ENCODE measurements at places on chromosomes 7 and 10.

DNA sequence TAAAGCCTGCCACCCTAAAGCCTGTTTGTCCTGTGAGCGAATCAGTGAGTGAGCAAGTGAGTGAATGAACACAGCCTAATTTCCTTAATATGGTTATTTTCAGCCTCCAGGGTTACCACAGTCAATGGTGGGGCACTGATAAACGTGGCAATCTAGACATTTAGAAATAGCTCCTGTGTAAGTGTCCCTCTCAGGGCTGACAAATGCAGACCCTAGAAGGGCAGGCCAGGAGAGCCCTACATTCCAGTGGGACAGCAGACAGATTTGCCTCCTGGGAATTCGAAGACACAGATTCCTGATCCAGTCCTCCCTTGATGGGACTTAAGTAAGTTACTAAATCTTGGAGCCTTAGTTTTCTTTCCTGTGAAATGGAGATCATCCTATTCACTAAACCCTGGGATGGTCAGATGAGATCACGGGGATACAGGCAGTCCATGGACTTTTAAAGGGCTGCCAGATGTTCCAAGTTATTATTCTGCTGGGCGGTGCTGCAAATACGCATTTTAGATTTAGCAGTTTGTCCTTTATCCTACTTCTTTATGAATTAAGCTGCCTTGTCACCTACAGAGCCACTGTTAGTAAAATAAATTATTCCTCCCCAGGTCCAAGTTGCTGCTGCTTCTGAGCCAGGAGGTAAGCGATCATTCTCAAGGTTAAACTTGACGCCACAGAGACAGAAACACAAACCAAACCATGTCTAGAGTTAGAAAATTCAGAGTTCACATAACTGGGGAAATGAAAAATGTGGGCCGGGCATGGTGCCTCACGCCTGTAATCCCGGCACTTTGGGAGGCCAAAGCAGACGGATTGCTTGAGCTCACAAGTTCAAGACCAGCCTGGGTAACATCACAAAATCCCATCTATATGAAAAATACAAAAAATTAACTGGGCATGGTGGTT lies 54.8 kb upstream of the TM9SF3 start:
- DNase-seq = no peak

- DNase-seq = no peak
These were observed 73.9 kb downstream of the AMZ1 start for GRCh38 chr7:2761801-2762497.

DNA sequence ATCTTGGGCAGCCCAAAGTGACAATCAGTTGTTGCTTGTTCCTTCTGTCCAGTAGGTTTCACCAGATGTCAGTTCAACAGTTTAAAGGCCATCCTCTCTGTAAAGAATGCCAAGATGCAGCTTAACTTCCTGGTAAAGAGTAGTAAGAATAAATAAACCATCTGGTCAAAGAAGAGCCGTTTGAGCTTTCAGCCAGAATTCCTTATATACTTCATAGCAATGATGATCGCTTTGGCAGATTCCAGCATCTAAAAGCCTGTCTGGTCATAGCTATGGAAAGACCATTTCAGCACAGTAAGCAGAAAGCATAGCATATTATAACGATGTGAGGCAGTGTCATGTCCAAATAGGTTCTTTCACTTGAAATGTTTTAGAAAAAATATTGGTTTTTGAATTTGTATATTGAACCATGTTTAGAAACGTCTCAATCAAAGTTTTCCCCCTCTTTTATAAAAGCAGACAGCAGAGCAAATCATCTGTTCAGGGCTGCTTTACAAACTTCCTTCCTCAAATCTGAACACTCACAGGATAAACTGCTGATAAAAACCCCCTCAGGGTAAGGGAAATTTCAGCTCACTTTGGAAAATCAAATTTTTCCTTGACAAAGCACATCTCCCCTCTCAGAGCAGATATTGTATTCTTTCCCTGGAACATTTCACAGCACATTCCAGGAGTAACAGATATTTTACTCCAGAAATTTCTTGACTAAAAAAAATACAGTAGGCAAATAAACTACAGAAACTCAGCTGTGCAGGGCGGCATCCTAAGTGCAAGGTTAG lies 184.1 kb downstream of the NOC3L start:
- DNase-seq = no peak

DNA sequence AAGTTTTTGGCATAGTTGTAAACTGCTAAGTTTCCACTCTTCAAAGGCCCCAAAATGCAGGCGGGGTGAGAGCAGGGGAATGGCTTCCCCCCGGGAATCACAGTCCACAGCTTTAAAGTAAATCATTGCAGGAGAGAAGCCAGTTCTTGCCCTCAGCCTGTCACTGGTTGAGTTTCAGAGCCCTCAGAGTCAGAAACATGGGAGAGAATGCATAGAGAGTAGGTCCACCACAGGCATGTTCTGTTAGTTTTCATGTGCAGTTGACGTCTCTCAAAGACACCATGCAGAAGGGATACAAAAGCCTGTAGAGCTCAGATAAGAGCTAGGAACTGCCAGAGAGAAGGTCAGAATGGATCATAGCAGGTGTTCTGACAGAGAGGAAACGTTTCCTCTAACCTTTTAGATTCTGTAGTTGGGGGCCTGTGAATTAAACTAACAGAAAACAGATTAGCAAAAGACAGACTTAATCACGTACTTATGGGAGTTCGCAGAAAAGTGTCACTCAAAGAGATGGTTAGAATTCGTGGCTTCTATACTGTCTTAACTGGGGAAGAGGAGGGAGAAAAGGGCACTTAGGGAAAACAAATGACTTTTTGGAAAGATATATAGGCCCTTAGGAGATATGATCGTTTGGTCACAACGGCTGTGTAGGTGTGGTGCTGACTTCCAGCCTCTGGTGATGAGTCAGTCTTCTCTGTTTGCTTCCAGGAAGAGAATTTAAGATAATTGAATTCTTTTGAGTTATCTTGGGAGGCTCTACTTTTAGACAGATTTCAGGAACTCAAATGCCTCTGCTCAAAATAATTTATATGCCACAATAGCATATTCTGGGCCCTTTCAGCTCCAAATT lies 48.0 kb upstream of the MSRB2 start:
- DNase-seq = no peak

- peak; percentile 32 for DNase-seq
These were observed at the start of the genes DYDC1 and DYDC2 for GRCh38 chr10:80356563-80356988. Gene DYDC1, minus strand, starts transcription at chr10:80356755. Its CDS starts 4,154 bp downstream, at chr10:80352601. Gene DYDC2, plus strand, starts transcription at chr10:80356781. Its CDS starts 5,663 bp downstream, at chr10:80362444.

GRCh38 chr7:28542410-28542809 lies 130.1 kb downstream of the CREB5 start:
- no peak for DNase-seq

GRCh38 chr7:90111-91063 lies 102.0 kb upstream of the FAM20C start:
- DNase-seq = no peak

DNA sequence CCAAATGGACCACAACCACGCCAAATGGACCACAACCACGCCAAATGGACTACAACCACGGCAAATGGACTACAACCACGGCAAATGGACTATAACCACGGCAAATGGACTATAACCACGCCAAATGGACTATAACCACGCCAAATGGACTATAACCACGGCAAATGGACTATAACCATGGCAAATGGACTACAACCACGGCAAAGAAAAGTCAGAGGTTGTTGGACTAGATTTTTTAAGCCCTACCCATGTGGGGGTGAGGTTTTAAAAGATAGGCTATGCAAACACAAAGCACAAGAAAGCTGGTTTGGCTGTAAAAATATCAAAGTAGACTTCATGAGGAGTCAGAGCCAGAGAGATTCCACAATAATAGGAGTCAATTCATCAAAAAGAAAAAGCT lies 55.8 kb downstream of the NCAPG2 start:
- DNase-seq = no peak

DNA sequence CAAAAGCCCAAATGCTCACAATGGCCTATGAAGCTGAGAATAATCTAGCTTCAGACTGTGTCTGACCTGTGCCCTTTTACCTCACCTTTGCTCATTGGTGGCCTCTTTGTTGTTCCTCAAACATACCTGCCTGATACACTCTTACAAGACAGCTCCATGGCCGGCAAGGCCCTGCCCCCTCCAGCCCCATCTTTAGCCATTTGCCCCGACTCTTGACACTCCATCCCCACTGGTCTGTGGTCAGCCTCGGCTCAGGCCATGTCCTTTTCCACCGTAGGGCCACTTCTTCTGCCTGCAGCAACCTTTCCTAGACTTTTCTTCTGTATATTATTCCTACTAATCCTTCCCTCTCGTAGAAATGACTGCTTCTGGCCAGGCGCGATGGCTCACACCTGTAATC lies 265.2 kb downstream of the RPS24 start:
- DNase-seq = no peak

- no peak for DNase-seq
These were observed 127.6 kb upstream of the CHST15 start for GRCh38 chr10:124220971-124221355.

- no peak for DNase-seq
These were observed 25.9 kb downstream of the SFXN4 start for GRCh38 chr10:119139464-119140067.

GRCh38 chr7:17472518-17472917 lies 174.1 kb downstream of the AHR start:
- DNase-seq = no peak

DNA sequence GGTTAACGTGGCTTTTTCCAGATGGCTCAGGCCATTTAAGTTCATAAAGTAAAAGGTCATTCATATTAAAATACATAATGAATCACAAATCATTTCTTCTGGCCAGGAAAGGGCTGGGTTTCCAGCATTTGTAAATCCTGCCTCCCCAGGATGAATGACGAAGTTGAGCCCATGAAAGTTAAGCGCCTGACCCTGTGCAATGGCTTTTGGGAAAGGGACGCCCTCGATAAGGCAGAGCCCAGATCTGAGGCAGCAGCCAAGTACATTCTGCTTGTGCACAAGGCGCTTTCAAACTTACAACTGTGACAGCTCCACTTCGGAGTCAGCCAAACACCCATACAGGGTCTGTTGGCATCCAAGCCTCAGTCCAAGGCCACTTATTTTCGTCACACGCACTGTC lies 2.8 kb downstream of the GIMAP6 start:
- DNase-seq = no peak

GRCh38 chr10:120456143-120456625 lies 843 bp upstream of the PLPP4 start:
- no peak for DNase-seq

DNA sequence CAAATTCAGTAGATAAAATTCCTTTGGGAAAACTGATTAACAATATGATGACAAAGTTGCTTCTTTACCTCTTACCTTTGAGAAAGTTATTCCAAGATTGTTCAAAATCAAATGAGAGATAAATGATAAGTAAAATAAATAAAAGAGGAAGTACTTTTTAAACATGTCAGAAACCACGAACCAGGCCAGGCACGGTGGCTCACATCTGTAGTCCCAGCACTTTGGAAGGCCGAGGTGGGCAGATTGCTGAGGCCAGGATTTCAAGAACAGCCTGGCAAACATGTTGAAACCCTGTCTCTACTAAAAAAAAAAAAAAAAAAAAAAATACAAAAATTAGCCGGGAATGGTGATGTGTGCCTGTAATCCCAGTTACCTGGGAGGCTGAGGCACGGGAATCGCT lies 296.6 kb downstream of the HGF start:
- DNase-seq = no peak

DNA sequence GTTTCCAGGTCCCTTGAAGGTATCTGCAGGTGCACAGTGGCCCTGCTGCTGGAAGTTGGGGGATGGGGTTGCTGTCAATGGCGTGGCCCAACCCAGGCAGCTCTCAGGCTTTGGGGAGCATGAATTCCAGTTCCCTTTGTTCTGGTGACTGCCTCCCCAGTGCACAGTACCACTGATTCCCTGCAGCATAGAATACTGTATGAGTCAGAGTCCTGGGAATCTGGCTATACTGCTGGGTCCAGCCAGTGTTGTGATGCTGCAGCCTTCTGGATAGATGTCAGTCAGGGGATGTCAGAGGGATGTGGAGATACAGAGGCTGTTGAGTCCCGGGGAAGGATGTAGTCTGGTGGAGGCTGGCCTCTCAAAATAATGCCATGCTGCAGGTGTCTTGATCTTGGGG lies 99.3 kb downstream of the LANCL2 start:
- DNase-seq = no peak

- DNase-seq = no peak
These were observed 37.7 kb downstream of the CNPY1 start for GRCh38 chr7:155508376-155509358.

- DNase-seq = no peak
These were observed 313.3 kb downstream of the FRMD4A start for GRCh38 chr10:14017467-14017866.

- no peak for DNase-seq
These were observed 10.0 kb upstream of the DUSP5 start for GRCh38 chr10:110487411-110488331.

Data from activated CD8-positive, alpha-beta memory T cell treated with anti-CD3 and anti-CD28 coated beads for 48 hours (primary cell).